IMR-90 (cell line): ENCODE measurements at places on chromosomes 3 and 15. TPM values are rescaled to one million over a fixed set of nuclear protein-coding genes. Genes with fewer than 3 reads are reported as not detected.

The UROC1 gene
- not detected in 2 replicates for total RNA-seq

The LRRIQ4 gene
- total RNA-seq: not detected in 2 replicates

The CHRM5 gene
- under 0.01 TPM in 2 replicates for total RNA-seq

The IQCF5 gene
- total RNA-seq: not detected in 2 replicates

The RLBP1 gene
- total RNA-seq: not detected in 2 replicates

The ZNF660 gene
- total RNA-seq: 1.3 and 1.4 TPM in 2 replicates
